Aorta (tissue), 5 donors: ENCODE measurements at places on chromosomes 5 and 9. TPM values are rescaled to one million over a fixed set of nuclear protein-coding genes. Genes with fewer than 3 reads are reported as not detected.

The GAPVD1 gene
- polyA plus RNA-seq = 10.3 TPM

- DNase-seq = no peak
Measured at GRCh38 chr9:118957585-118957984, 411.6 kb downstream of the BRINP1 start.

DNA sequence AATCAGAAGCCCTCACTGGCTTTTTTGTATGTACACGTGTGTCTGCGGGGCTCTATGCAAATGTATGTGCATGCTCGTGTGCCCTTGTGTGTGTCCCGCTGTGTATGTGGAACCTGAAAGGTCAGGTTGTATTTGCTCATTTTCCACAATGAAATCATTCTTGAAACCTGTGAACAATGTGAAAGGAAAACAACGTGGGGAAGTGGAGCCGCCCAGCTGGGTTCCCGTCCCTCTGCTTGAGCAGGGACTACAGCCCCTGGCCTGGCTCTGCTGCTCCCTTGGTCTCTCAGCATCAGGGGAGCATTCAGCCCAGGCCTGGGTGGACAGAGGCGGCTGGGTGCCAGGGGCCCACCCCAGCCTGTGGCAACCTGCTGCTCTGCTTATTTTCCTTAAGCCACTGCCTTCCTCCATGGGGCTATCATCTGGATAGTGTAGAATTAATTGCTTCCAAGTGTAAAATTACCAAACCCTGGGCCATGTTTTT is 3.0 kb downstream of the ECSCR start:
- DNase-seq = peak; percentile 78

GRCh38 chr5:147208134-147208533 is 26.7 kb upstream of the STK32A start:
- no peak for DNase-seq

GRCh38 chr5:127324756-127325155 is 34.2 kb downstream of the MEGF10 start:
- no peak for DNase-seq

DNA sequence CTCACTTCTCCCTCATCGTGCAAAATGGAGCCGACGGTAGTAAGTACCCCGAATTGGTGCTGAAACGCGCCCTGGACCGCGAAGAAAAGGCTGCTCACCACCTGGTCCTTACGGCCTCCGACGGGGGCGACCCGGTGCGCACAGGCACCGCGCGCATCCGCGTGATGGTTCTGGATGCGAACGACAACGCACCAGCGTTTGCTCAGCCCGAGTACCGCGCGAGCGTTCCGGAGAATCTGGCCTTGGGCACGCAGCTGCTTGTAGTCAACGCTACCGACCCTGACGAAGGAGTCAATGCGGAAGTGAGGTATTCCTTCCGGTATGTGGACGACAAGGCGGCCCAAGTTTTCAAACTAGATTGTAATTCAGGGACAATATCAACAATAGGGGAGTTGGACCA is 979 bp downstream of the PCDHGA12 start:
- no peak for DNase-seq

The C9orf50 gene
- 4.8 TPM for polyA plus RNA-seq

- peak; percentile 88 for DNase-seq
Measured at GRCh38 chr5:77180167-77181081, 30.1 kb upstream of the PDE8B start.

DNA sequence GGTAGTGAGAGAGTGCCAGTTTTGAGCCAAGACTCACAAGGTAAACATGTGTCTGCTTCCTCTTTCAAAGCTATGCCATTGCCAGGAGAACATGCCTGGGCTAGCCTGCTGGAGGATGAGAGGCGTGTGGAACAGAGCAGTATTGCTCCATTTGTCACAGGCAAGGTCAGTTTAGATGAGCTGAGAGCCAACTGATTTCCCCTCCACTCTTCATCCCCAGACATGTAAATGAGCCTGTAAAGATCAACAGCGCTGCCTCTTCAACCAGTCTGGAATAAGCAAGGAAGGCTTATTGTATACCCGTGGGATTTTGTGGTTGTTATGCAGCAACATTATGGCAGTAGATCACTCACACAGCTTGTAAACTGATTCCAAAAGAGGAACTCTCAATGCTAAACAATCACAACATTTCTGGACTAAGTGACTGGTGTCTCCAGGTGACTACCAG is 8.2 kb upstream of the GDNF start:
- DNase-seq = no peak

DNA sequence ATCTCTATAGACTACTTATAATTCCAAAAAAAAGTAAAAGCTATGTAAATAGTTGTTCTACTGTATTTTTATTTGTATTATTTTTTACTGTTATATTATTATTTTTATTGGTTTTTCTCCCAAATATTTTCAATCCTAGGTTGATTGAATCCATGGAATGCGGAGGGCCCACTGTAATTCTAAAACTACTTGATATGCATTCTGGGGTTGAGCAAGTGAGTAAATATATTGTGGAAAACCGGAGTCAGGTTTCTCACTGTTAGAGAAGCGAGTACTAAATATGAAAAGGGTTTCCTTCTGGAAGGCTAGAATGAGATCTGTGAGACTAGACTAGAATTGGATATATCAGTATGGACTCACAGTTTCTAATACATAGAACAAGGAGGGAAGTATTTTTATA is 66.5 kb downstream of the FBXW11 start:
- DNase-seq = no peak

DNA sequence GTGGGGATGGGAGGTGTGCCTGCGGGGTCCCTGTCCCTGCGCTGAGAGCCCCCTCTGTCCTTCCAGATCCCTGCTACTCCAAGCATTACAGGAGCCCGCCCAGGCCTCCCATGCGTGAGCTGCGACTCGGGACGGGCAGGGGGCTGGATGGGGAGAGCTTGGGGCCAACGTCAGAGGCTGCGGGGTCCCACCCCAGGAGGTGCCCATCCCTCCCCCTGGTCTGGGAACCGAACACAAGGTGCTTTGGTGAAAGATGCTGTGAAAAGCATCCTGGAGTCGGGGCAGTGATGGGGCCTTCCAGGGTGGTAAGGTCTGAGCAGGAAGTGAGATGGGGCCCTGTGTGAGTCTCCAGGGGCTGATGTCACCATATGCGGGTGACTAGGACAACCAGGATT is 2.7 kb downstream of the LCN9 start:
- DNase-seq = no peak

DNA sequence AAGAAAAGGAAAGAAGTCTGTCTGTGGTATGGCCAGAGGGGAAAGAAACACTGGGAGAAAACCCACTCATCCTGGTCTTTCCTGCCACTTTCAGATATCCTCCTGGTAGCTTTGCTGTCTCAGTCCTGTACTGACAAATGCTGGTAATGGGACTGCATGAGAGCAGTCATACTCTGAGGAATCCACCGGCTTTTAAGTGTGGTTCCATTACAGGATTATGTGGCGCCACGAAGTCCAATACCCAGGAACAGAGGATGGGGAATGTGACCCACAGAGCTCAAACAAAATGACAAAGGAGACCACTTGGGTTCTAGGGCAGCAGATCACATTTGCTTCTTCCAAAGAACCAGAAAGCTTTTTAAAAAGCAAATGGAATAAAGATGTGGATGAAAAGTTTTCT is 26.3 kb upstream of the FBP1 start:
- DNase-seq = no peak

- DNase-seq = no peak
Measured at GRCh38 chr9:18366184-18366583, 107.8 kb upstream of the ADAMTSL1 start.

The PHYHD1 gene
- polyA plus RNA-seq = 16.7 TPM

DNA sequence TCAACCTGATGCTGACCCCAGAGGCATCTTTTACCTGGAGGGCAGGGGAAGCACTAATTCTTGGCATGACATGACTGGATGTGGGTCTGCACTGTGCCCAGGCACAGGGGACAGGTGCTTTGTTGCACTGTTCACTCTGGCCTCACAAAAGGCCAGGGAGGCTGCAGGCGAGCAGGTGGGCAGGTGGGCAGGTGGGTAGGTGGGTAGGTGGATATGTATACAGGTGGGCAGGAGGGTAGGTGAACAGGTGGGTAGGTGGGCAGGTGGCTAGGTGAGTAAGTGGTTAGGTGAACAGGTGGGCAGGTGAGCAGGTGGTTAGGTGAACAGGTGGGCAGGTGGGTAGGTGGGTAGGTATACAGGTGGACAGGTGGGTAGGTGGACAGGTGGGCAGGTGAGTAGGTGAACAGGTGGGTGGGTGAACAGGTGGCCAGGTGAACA is 1.5 kb downstream of the PAEP start:
- DNase-seq = no peak

GRCh38 chr5:16934677-16935153 is 1.4 kb downstream of the MYO10 start:
- DNase-seq = no peak

The ELOVL7 gene
- polyA plus RNA-seq = 1.5 TPM

DNA sequence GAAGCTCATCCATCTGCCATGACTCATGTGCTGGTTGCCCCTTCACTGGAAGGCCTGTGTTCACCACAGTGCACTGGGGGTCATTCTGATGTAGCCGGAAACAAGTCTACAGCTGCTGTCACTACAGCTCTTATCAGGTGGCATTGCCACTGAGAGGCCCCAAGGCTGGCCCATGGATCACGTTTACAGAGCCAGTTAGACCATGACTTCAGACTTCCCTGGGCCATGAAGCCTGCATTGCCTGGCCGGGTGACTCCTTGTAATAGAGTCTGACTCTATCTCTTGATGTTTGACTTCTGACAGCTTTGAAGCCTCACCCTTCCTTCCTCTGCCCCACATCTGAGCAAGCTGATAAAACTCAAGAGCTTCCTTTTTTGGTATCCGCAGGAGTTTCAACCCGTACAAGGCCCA is 473.5 kb upstream of the DAP start:
- DNase-seq = no peak
